Stimulated activated CD8-positive, alpha-beta memory T cell treated with anti-CD3 and anti-CD28 coated beads, Interleukin-4, amount 100 ng/mL, for 1 hour (primary cell): ENCODE measurements at places on chromosomes 1 and 21.

DNA sequence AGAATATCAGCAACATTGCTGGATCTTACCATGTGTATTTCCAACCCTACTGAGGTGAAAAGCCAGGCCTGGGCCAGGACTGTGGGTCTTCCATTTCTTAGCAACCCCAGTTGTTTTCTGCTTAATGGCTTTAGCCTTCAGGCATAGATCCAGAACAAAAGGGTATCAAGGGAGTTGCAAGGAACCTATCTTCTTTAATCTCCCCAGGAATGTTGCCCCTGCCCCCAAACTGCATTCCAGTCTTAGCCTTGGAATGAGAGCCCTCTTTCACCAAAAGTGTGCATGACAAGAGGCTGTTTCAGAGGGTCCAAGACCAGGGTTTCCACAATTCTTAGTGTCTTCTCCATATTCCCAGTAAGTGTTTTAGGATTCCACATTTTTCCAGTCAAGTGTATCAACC lies 87.9 kb upstream of the SOX13 start:
- DNase-seq = no peak

GRCh38 chr1:32063261-32063681 lies 9.5 kb upstream of the TMEM39B start:
- DNase-seq = no peak

DNA sequence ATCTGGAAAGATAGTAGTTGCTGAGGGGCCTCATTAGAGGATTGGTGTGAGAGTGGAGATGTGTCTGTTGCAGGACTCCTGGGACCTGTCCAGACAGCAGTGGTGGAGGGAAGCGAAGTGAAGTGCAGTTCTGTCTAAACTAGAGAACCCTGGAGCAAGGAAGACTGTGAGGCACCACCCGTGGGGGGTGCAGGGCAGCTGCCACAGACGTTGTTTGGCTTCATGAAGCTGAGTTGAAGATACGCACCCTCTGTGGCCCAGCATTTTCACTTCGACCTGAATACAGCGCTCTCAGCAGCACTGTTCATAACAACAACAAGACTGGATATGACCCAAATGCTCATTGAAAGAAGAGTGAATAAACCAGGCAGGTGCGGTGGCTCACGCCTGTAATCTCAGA lies 29.3 kb downstream of the ABCG1 start:
- DNase-seq = no peak

DNA sequence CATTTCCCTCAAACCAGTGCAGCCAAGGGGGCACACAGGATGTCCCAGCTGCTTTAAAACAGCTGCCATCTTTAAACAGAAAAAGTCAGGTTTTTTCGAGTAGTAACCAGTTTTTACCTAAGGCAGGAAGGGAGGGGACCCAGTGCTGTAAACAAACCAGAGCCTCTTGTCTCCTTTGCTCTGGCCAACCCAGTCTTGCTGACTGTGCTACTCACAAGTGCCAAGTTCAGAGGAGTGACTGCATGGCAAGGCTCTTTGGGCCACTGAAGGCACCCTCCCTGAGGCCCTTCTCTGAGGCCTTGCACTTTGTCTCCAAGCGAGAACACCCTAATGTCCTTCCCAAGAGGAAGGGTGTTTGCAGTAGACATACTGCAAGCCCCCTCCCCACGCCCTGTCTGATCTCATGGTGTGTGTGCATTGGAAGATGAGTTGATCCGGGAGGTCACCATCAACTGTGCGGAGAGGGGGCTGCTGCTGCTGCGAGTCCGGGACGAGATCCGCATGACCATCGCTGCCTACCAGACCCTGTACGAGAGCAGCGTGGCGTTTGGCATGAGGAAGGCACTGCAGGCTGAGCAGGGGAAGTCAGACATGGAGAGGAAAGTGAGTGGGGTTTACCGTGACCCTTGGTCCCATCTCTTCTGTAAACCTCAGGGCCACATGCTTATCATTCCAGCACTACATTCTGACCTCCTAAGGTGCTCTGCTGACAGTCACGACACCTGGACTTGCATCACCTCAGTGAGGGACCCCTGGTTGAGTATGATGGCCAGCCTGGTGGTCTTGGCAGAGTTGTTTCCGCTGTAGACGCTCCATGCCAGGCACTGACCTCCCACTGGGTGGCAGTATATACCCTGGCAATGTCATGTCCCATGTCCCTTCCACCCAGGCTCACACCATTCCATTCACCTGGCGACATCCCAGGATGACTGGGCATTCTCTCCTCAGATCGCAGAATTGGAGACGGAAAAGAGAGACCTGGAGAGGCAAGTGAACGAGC lies 4.7 kb downstream of the DNALI1 start:
- no peak for DNase-seq

DNA sequence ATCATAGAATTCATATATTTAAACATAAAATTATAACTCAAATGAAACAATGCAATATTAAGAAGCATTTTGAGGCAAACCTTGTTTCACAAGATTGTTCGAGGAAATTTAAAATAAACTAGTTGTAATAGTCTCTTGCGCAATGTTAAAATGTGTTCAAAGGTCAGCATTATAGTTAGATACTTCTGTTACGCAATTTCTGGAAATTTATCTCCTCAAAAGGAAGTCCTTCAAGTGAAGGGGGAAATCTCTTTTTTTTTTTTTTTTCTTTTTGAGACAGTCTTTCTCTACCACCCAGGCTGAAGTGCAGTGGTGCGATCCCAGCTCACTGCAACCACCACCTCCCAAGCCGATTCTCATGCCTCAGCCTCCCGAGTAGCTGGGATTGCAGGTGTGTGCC lies 52.1 kb downstream of the FMO4 start:
- DNase-seq = no peak

- no peak for DNase-seq
Measured at GRCh38 chr1:37892151-37893047, 33.0 kb upstream of the MTF1 start.

- DNase-seq = no peak
Measured at GRCh38 chr1:163063610-163064009, 5.6 kb upstream of the RGS4 start.

GRCh38 chr1:212107481-212107880 lies 71.9 kb downstream of the DTL start:
- no peak for DNase-seq

DNA sequence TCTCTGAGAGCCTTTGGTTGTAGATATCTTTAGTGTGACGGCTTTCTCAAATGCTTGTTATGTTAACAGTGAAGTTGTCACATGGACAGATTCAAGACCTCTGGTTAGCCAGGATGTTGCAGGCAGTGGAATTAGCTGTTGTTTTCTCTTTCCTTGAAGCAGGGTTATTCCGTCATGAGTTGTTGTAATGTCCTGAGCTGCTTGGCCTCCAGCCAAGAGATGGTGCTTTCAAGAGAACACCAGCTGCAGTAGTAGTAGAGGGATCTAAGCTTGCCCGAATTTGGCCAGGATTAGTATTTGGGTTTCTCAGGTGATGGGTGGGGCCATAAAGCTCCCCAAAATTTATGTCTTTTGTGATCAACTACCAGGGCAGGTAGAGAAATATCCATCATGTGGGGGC lies 13.4 kb downstream of the KCNE1 start:
- DNase-seq = no peak
